Midbrain (tissue), 1 donor: ENCODE measurements at places on chromosomes 6 and 20.

GRCh38 chr20:15759594-15759993 lies 813.7 kb downstream of the KIF16B start:
- peak; percentile 35 for DNase-seq

DNA sequence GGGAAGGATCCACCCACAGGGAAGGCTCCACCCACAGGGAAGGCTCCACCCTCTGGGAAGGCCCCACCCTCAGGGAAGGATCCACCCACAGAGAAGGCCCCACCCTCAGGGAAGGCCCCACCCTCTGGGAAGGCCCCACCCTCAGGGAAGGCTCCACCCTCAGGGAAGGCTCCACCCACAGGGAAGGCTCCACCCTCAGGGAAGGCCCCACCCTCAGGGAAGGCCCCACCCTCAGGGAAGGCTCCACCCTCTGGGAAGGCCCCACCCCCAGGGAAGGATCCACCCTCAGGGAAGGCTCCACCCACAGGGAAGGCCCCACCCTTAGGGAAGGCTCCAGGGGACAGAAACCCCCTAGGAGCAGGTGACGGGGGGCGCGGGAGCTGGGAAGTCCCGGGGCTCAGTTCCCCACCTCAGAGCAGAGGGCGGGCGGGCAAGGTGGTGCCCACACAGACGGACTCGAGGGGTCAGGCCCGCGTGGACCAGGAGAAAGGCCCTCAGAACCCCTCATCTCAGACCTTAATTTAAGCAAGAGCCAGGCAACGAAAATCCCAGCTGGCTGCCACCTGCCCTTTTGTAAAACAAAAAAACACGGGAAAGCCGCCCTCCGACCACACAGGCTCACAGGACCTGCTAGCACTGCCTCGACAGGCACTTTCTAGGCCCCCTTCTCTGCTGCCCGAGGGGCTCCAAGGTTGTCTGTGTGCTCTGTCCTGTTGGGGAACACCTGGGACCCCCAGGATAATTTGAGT lies 39.7 kb downstream of the KCNQ2 start:
- no peak for DNase-seq

- no peak for DNase-seq
These were observed 109.4 kb upstream of the CCN2 start for GRCh38 chr6:132060591-132060990.

DNA sequence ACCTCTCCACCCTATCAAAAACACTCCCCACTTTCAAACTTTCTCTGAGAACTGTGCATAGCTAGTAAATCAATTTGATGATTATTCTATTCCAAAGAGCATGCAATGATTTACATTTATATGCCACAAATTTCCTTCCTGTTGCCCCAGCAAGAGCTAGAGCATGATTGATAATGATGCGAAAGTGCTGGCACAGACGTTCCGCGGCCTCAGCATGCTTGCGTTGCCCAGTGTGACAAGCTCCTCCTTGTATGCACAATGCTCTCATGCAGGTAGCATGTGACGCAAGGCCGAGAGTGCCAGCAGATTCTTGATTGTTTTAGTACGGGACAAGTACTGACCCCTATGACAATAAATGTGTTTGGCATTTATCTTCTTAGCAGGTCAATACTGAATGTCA lies 696.3 kb upstream of the SLC35B3 start:
- no peak for DNase-seq

- DNase-seq: no peak
These were observed 96.2 kb upstream of the BTN3A2 start for GRCh38 chr6:26268659-26269402.

DNA sequence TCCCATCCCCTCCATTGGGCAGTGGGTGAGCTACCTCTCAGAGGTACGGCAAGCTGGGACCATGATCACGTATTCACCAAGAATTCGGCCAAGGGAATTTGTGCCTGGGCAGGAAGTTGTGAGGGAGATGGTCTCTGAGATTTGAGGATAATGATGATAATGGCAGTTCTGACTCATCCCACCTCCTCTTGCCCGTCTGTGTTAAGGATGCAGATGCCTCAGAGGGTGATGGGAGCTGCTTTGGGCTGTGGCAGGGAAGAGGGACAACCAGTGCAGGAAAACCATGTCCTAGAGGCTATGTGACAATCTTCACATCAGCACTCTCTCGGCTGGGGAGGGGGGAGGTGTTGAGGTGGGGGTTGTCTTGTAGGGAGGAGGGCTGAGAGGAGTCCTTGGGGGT lies 4.3 kb downstream of the TGM6 start:
- DNase-seq: no peak

- DNase-seq: no peak
These were observed 551.6 kb downstream of the COL12A1 start for GRCh38 chr6:74654296-74654695.

GRCh38 chr6:137033828-137034227 lies 10.9 kb downstream of the IL20RA start:
- DNase-seq: no peak

- DNase-seq: no peak
These were observed 572.9 kb upstream of the NOX3 start for GRCh38 chr6:156028335-156029131.

DNA sequence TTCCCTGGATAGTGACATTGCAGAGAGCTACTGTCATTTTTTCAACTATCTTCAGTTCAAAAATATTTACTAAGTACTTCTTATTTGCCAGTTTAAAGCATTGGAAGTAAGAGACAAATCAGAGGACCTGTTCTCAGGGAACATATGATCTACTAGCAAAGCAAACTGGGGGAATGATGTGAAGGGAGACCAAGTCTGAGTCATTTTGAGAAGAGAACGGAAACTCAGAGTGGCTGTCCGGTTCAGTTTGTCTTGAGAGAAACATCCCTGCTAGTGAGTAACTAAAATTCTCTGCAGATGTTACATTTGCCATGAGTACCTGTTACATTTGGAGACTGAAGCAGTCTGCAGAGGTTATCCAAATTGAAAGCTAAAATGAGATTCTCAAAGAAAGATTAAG lies 118.3 kb downstream of the KCNQ5 start:
- DNase-seq: no peak

- DNase-seq: no peak
These were observed 129.4 kb downstream of the LY86 start for GRCh38 chr6:6717953-6718352.

- DNase-seq: peak; percentile 43
These were observed 94.2 kb downstream of the RREB1 start for GRCh38 chr6:7201732-7202541.

GRCh38 chr6:139355777-139356445 lies 18.5 kb downstream of the CITED2 start:
- DNase-seq: no peak

- DNase-seq: no peak
These were observed 74.0 kb downstream of the CD109 start for GRCh38 chr6:73769976-73770375.

DNA sequence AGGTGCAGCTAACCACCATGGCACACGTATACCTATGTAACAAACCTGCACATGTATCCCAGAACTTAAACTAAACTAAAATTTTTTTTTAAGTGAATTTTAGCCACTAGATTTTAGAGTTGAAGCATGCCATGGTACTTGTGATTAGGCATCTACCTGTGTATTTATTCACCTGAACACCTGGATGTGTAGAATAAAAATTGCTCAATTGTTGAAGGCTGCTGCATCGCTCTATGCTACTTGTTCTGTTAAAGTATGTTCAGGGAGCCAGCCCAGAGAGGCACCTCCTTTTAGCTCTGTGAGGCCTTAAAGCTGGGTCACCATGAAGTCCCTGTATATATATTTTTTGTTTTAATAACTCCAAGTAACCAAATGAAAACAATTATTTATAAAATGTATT lies 28.3 kb downstream of the SLC22A3 start:
- DNase-seq: no peak

GRCh38 chr6:85866370-85866730 lies 223.7 kb upstream of the SYNCRIP start:
- no peak for DNase-seq

GRCh38 chr20:38325905-38326304 lies 20.4 kb upstream of the LBP start:
- DNase-seq: no peak

DNA sequence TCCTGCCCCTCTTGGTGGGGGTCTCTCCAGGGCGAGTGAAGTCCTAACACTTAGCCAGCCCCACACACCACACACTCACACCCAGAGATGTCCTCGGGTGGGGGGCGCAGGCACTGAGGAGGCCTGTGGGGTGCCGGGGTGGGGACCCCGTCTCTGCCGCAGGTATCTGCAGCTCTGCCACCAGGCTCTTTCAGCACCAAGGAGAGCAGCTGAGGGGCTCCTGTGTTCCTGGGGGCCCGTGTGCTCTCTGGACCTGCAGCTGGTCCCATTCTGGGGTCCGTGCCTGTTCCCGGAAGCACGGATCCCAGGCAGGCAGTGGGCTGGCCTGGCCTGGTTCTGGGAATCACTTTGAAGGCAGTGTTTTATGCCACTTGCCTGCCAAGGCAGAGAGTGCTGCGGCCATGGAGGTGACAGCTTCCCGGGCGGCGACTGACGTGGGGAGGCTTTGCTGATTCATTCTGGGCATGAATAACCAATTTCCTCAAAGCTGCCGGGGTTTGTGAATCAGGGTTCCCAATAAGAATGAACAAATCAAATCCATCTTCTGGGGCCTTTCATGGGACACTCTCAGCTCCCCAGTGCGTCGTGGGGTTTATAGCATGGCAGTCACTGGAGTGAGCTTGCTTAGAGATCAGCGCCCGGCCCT lies 54.4 kb upstream of the SLCO4A1 start:
- DNase-seq: no peak

- DNase-seq: no peak
These were observed 342.4 kb upstream of the ARID1B start for GRCh38 chr6:156434795-156435190.

GRCh38 chr6:116667623-116668022 lies 943 bp downstream of the ZUP1 start:
- DNase-seq: no peak

DNA sequence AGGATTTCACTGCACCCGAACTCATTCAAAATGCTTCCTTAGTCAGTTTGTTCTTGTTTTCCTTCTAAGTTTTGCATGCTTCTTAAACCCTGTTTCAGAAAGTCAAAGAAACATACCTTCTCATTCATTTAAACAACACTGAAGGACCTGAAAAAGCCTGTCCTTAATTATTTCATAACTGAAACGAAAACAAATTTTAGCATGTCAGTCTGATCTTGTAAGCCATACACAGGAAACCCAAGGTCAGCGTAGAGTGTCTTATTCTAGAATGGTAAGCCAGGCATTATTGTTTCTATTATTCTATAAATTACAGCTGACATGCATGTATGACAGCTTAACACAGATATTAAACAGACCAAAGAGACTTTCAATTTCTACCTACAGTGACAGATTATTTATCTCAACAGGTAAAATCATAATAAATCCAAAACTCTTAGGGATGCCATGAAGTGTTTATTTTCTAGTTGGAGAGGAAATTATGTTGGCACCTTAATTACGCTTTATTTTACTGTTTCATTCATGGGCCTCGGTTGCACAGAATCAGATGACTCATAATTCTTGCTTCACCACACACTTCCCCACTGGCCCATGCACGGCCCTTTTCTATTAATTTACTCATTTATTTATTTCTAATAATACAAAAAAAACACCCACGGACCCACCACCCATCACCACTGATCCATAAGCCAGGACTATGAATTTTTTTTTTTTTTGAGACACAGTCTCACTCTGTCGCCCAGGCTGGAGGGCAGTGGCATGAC lies 39.3 kb upstream of the DUSP22 start:
- DNase-seq: no peak

- DNase-seq: no peak
These were observed 712.9 kb upstream of the MAP3K7 start for GRCh38 chr6:91299544-91300491.

DNA sequence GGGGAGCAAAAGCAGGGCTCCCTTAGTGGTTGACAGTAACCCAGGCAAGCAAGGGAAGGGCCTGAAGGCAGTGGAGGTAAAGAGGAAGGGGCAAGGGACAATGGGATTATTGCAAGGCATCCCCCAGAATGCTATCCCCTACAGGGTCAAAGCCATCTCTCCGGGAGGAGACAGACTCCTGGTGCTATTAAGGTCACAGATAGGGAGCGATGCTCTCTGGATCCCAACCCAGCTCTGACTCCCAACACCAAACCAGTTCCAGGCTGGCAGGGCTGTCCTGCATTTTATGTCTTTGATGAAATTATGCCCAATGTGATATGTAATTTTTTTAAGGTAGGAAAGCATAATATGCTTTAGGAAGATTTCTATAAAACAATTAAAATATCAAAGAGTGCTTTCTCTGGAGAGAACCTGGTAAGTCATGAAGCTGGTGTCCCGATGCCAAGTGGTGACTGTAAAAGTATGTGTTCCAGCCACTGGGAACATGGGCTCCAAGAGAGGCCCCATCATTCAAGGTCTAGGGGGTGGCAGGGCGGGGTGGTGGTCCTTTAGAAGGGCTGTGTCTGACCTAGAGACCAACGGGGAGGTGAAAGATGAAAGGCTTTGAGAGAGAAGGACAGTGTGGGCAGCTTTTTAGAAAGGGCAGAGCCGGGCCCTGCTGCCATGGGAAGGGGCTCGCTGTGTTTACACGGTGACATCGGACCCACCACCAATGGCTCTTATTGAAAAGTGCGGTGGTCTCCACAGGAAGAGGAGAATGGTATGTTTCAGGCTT lies 276.5 kb downstream of the CDC5L start:
- no peak for DNase-seq

DNA sequence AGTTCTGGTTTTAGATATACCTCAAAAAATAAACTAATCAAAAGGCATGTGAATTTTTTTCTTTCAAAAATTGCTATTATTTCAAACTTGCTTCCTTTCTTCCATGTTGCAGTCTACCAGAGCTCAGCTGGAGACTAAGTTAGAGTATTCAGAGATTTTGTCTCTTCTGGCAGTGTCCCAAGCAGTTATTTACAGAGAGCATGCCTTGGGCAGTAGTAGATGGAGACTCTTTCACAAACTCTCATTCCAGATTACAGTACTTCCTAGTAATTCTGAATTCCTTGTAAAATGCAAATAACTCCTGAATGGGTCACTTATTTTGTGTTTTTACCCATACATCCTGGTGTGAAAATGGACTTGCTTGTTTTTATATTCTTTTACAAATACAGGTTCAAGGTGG lies 703.4 kb downstream of the EPHA7 start:
- no peak for DNase-seq

DNA sequence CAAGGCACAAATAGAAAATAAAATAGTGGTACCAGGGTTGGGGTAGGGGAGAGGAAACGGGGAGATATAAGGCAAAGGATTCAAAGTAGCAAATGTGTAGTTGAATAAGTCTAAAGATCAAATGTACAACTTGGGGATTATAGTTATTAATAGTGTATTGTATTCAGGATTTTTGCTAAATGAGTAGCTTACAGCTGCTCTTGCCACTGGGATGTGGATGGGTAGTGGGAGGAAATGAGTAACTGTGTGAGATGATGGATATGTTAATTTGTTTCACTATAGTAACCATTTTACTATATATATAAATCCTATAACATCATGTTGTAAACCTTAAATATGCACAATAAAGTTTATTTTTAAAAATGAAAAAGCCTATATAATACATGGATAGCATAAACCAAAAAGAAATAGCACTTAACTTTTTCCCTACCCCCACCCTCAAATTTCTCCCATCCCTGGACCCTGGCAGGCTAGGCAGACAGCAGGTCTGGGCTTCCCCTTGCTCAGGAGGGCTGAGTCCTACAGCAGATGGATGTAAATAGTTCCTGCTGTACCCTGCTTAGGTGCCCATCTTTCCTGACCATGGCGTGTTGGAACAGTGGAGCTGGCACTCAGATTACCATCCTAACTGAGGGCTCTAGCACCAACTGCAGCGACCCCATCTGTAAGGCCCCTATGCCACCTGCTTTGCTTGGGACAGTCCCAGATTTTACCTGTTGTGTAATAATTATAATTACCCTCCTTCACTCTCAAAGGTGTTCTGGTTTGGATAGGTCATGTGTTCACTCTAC lies 28.6 kb upstream of the PBOV1 start:
- DNase-seq: no peak
